ENCODE measurements at places on chromosomes 16 and 17. TPM values are rescaled to one million over a fixed set of nuclear protein-coding genes. Genes with fewer than 3 reads are reported as not detected.

Gene CA4
- 0.69 TPM for total RNA-seq

Gene SDR42E2
- 0.04 TPM for total RNA-seq

DNA sequence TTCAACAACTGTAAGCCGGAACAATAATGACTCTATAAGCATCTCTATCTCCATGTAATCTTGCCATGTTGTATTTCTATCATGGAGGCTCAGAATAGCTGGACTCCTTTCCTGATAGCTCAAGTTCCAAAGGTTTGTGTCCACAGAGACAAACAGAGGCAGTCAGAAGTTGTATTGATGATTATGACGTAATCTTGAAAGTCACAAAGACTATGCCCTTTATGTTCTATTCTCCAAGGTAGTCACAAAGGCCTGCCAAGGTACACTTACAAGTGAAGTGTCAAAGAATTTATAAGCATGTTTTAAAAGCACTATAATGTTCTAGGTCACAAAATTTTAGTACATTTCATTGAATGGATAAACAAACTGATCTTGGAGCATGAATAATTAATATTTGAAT lies 542.2 kb downstream of the CDH11 start:
- DNase-seq = no peak

- DNase-seq = no peak
Observed at GRCh38 chr17:75626496-75627038, 6.7 kb upstream of the SMIM5 start.

DNA sequence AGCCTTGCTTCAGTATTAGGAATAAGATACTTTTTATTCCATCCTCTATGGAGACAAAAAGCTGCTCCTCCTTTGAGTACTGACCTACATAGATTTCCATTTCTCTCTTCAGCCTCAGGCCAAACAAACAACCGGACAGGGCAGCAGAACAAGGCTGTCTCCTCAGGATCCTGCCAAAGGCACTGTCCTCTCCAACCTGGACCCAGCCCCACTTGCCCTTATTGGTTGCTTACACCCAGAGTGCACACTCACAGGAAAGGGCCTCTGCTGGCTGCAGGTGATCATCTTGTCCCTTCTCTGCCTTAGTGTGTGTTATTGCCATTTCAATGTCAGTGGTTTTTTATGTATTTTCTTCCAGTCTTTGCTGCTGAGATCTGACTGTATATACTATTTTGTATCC lies 26.6 kb downstream of the LIG3 start:
- DNase-seq = no peak

GRCh38 chr17:37833237-37833859 lies 88.5 kb upstream of the HNF1B start:
- no peak for DNase-seq

DNA sequence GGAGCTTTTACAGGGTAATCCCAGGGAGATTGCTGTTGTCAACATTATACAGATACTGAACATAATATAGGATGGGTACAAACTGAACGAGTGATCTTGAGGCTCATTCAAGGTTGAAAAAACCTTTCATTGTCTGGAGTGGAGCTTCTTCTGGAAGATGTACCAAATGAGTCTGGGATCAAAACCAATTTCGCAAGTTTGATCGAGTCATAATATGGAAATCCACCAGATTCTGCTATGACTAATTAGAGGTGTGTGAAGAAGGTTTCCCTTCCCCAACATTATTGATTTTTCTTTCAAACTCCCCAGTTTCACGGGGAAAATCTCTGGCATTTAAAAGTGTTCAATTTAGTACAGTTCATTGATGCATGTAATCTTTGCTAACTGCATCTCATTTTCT lies 324.1 kb downstream of the ZFHX3 start:
- DNase-seq = no peak

GRCh38 chr17:40547079-40547784 lies 18.0 kb downstream of the CCR7 start:
- no peak for DNase-seq

DNA sequence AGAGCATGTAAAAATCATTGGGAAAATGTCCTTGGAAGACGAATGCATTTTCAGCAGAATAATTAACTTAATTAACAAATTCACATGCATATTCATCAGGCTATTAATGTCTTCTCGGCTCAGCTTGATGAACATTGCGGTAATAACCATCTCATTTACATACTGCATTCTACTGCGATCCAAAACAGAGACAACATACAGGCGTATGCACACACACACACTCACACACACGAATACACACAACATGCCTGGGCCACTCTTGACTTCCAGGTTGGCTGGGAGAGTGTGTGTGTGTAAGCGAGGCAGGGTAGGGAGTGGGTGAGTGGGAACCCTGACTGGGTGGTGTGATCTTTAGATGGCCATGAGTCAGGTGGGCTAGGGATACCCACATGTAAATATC lies 44.7 kb downstream of the NEUROD2 start:
- DNase-seq = no peak

GRCh38 chr16:15973421-15973820 lies 24.0 kb downstream of the ABCC1 start:
- DNase-seq = no peak

Gene HS3ST4
- total RNA-seq = 3.3 TPM

DNA sequence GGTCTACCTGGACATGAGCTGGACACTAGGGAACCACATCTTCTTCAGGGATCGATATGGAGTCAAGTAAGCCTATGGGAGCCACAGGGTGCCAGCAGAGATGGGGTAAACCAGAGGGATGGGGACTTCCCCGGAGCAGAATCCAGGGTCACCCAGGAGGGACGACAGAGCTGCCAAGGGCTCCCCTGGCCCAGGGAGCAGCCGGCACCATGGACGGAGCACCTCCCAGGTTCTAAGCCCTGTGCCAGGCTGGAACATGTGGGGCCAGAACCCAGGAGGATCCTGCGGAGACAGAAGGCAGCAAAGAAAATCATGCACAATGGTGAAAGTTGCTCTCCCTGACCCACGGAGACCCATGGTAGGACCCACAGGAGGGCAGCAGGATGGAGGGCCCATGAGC lies 33.6 kb upstream of the KSR1 start:
- DNase-seq = no peak

- DNase-seq = no peak
Observed at GRCh38 chr16:31181102-31181830, 1.3 kb downstream of the FUS start.

DNA sequence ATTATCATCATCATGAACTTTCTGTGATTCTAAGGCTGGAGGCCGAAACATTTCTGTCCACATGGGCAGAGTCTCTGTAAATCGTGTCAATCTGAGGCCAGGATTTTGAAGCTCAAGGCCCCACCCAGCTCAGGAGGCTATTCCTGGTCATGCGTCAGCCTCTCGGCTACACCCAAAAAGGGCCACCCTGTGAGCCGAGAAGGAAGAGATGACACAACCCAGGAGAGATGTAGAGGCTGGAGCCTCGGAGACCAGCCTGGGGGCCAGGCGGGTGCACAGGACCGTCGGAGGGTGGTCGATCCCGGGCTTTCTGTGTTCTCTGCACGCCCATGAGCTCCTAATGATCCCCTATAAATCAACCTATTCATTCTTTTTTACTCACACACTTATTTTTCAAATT lies 1.1 kb upstream of the CACNG1 start:
- DNase-seq = no peak

- DNase-seq = peak; percentile 94
Observed at GRCh38 chr17:38598536-38598935, 7.2 kb downstream of the SRCIN1 start.

DNA sequence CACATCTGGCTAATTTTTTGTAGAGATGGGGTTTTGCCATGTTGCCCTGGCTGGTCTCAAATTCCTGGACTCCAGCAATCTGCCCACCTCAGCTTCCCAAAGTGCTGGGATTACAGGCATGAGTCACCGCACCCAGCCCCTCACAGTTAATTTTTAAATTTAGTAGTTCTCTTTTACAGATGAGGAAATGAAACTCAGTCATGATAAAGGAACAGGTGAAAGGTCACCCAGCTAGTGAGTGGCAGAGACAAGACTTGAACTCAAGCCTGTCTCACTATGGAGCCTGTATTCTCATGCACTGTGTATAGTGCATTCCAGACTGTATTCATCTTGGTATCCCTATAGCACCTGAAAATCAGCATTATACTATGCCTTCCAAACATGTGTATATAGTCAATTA lies 77.1 kb upstream of the WSB1 start:
- no peak for DNase-seq

GRCh38 chr16:82626791-82627261 lies at the start of gene CDH13:
TSS of gene CDH13 (plus strand) at chr16:82626969.
- DNase-seq = peak; percentile 69

Gene KRT32
- not detected for total RNA-seq

Gene KRT40
- total RNA-seq = not detected
